Islet precursor cell (in vitro differentiated cells): ENCODE measurements at places on chromosomes 1 and 21.
A peak's percentile ranks its signal among the peaks of the same experiment; 100 is the strongest.

- no peak for DNase-seq
Observed at GRCh38 chr1:20446796-20447195, 39.2 kb downstream of the CAMK2N1 start.

DNA sequence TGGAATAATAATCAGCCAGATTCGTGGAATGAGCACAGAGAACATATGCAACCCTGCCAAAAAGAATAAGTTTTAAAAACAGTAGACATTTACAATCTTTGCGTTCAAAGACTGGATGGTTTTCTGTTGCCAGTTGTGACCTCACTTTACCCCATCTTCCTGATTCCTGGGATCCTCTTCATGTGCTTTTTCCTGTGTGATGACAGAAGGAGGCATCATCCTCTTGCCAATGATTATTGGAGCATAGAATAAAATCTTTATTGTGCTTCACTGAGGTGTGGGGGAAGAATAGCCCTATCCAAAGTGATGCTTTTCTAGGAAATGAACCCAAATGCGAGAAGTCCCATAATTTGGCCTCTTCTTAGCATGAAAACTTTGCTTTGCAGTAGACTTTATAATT, 15.0 kb upstream of the BARHL2 start:
- peak; percentile 2 for DNase-seq

GRCh38 chr1:8487249-8487648, 169.3 kb downstream of the SLC45A1 start:
- no peak for DNase-seq

GRCh38 chr1:34500451-34500850, 254.4 kb upstream of the GJB5 start:
- DNase-seq = peak; percentile 77

GRCh38 chr1:26607186-26607585, 77.6 kb downstream of the RPS6KA1 start:
- no peak for DNase-seq

- no peak for DNase-seq
Observed at GRCh38 chr1:9326596-9326995, 33.9 kb downstream of the SPSB1 start.

DNA sequence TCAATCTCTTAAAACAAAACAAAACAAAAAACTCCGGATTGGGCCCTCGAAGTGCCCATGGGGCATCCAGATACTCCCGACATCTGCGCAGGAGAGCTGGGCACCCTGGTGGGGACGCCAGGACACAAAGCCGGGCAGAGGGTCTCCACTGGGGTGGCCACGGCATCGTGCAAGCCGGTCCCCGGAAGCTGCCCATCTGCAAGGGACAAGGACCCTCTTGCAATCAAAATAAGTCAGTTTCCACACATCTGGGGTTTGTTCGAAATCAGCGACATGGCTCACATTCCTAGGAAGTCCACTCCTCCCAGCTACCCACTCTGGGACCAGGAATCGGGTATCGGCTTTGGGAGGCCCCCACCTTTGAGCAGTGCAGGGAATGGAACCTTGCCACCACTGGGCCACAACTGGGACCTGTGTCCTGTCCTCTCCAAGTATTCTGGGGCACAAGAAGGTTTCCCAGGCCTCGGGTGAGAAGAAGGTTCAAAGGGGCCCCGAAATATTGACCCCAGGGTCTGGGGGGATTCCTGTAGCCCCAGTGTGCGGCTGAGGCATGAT, 4.6 kb upstream of the PRDM16 start:
- DNase-seq = peak; percentile 29

DNA sequence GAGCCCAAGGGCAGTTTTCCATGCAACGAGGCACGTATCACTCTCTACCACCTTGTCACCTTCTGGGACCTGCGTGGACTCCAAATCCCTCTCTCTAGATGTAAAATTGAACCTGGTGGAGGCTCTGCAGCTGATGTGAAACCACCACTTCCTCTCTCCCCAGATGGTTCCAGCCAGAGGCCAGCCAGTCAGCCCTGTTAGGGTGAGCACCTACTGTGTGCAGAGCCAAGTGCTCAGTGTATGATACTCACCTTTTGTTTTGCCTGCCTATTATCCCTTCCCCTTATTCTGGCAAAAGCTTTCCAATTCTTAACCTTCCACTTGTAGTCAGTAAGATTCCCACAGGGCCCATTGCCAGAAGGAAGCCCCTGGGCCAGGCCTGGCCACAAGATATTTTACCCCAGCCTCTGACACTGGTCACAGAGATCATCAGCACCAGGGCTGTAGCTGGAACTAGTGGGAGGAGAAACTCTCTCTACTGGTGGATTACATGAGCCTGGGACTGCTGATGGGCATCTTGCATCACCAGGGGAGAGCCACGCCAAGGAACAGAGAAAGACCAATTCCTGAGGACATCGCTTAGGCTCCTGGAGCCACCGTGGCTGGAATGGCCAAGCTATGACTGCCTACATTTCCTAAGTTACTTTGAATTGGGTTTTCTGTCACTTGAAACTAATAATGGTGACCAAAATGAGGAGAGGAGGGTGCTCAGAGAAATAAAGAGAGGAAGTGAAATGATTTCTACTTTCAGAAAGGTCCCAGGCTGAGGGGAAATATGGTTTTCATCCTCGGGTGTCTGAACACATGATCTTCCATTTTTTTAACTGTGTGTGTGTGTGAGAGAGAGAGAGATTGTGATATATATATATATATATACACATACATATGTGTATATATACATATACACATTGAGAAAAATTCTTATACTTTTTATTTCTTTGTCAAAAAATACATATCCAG, 26.6 kb upstream of the RD3 start:
- no peak for DNase-seq

- DNase-seq = no peak
Observed at GRCh38 chr1:163085904-163086268, 16.7 kb downstream of the RGS4 start.

GRCh38 chr21:45822429-45823099, 159.0 kb upstream of the COL6A1 start:
- peak; percentile 54 for DNase-seq

DNA sequence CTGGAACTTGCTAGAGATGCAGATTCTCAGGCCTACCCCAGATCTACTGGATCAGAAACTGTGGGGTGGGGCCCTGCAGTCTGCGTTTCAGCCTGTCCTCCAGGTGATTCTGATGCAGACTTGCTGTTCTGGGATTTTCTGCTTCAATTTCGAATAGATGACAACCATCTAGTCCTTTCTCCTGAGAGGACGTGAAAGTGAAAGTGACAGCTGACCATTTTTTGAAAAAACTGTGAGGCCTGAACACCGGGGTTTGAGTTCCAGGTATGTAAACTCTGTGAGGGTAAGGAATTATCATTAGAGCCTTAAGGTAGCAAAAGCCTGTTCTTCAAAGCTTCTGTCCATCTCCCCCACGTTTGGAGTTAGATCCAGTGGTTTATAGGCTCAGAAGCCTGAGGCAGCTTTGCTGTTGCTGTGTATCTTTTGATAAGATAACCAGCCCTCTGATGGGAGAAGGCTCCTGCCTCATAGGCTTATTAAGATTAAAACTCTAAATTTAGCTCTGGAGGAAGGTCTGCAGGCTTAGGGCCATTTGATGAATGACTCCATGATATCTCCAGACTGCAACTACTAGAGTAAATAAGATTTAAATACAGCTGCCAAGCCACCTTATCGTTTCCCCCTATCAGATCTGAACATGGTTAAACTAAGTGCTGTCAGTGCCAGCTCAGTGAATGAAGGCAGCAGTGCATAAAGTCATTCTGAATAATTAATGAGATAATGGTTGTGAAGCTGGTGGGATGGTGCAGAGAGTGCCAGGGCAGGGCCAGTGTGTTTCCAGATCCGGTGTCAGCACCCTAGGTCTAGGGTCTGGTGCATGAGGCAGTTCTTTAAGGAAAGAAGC, 335.2 kb downstream of the HHAT start:
- no peak for DNase-seq

DNA sequence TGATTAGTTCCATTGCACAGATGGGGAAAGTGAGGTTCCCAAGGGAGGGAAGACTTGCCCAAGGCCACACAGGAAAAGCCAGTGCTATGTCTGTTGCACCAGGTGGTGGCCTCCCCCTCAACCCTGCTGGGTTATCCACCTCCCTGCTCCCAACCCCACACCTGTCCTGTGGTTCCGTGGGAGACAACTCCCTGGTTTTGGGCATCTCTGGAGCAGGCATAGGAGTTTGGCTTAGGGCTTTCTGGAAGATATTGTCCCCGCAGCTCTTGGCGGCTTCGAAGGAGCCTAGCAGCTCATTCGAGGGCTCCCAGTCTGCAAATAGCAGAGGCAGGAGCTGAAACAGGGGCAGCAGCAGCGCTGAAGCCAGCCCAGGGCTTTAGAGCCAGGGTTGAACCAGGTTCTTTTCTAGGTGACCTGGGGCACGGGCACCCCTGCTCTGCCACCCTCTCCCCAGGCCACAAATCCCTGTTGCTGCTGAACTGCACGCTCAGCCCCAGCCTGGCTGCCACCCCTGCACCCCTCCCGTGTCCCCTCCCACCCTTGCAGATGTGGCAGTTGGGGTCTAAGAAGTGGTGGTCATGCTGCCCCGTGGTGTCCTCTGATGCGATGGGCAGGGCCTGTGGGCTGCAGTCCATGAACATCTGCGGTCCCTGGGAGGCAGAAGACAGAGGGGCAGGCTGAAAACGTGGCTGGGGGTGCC, 22.1 kb downstream of the SPOCD1 start:
- peak; percentile 37 for DNase-seq

DNA sequence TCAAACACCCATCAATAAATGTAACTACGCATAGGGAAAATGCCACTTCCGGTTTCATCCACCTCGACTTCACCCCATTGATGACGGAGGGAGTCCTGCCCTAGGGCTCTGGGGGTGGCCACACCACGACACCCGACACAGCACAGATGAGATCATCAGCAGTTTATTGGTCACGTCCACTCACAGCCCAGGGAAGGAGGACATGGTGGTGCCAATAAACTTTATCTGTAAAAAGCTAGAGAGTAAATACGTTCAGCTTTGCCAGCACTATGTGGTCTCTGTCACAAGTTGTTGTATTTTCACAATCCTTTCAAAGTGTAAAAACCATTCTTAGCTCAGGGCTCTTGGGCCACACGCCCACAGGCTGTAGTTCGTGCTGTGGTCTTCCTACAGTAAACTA, 16.3 kb downstream of the SETD4 start:
- DNase-seq = no peak

GRCh38 chr21:16169102-16169511, 439.3 kb downstream of the USP25 start:
- DNase-seq = no peak

GRCh38 chr1:223780318-223780717, 65.4 kb downstream of the TP53BP2 start:
- no peak for DNase-seq

DNA sequence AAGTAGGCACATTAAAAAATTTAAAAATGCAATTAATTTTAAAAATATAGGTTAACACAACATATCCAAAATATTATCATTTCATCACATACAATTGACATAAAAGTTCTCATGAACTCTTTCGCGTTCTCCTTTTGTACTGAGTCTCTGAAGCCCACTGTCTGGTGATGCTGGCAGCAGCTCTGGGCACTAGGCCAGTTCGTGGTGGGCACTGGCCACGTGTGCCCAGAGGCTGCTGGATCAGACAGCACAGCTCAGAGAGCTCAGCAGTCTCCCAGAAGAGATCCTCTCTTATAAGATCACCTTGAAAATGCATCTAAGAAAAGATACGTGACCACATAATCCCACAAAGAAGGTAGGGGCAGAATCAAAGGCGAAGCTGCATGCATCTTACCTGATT, 9.9 kb downstream of the CEP104 start:
- DNase-seq = no peak

GRCh38 chr1:18949686-18950400, 6.6 kb downstream of the IFFO2 start:
- DNase-seq = peak; percentile 81

GRCh38 chr1:92483610-92484471, 2.9 kb downstream of the GFI1 start:
- peak; percentile 61 for DNase-seq

DNA sequence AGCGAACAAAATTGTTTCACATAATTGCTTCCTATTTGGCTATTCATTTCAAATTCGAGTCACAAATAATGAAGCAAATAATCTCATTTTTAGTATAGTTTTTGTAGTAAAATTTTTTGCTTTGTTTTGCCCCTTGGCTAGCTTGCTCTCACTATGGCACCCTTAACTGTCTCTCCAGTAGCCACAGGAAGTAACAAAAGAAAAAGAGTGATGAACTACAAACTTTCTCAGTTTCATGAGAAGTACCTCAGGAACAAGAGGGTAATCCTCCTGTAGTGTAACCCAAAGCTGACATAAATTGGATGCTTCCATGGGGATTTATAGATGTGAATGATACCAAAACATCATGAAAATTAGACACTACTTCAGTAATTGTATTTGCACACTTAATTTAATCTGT, 242.9 kb downstream of the BARHL2 start:
- DNase-seq = no peak

- DNase-seq = no peak
Observed at GRCh38 chr1:176829261-176829660, 335.3 kb downstream of the ASTN1 start.

DNA sequence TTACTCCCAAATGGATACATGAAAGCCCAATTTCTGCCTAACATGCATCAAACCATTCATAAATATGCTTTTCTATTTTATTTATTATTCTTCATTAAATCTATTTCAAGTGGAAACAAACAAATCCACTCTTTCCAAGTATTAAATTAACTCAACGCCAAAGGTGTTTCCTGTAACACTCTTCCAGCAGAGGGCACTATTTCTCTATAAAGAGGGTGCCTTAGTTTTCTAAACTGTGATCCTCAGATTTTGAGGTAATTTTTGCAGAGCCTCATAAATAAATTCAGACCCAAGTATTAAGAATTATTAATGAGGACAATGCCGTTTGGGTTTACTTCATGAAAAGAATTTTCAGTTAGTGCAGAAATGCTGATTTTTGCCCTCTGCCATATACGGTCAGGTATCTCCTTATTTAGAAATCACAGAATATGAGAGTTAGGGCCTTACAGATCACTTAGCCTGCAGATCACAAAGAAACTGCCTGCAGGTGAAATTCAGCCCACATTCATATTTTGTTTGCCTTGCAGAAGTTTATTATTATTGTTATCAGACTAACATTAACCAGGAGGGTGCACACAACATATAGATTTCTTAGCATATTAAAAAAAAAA, 40.1 kb upstream of the MYSM1 start:
- DNase-seq = no peak

GRCh38 chr21:28674763-28675162, 317.9 kb downstream of the LTN1 start:
- no peak for DNase-seq

GRCh38 chr21:42291003-42291750, 24.0 kb downstream of the TFF3 start:
- DNase-seq = no peak

DNA sequence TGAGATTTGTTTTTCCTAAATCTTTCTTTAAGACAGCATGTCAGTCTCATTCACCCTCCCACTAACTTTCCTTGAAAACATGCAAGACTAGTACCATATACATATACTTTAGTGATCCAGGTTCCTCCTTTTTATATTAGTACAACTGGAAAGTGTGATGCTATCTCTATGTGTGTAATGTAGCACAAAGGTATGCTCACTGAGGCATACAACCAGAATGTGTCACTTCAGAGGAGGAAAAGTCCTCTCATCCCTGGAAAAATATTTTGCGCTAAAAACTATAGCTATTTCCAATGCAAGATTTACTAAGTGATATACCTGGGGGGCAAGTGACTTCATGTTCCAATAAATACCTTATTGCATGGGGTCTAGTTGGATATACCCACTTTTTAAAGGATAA, 45.9 kb downstream of the BARHL2 start:
- no peak for DNase-seq
